Stimulated activated CD4-positive, alpha-beta T cell treated with anti-CD3 and anti-CD28 coated beads, Interleukin-12 subunit alpha, Interleukin-12 subunit beta, amount 100 ng/mL, for 48 hours (primary cell): ENCODE measurements at places on chromosomes 1 and 21.

DNA sequence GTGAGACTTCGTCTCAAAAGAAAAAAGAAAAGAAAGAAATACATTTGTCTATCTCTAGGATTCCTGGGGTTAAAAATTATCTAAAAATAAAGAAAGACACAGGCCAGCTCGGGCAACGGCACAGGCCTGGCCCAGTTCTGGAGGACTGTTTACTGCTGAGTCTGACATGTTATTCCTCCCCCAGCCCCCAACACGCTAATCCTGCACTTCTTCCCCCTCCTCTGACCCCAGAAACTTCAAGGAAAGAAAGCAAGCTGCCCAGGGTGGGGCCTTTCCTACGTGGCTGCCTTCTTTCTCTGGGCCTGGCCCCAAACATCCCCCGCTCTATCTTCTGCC lies 40.0 kb downstream of the ACOT7 start:
- DNase-seq, result no peak

DNA sequence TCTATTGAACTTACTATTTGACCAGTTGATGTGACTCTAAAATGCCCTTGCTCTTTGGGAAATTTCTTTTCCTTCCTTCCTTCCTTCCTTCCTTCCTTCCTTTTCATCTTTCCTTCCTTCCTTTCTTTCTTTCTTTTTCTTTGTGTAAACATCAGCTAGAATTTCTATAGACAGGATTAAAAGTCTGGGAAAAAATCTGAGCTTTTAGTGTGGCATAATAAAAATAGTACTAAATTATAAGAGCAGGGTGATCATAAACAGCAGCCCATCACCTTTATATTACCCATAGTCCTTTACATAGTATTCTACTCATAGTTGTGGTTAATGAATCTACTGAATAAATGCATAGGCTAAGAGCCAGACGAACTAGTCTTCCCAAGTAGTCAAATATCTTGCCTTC lies 281.0 kb upstream of the DAB1 start:
- no peak for DNase-seq

GRCh38 chr1:223765036-223765718 lies 52.8 kb downstream of the CAPN2 start:
- DNase-seq, result no peak

GRCh38 chr1:21330544-21330943 lies 40.3 kb upstream of the ECE1 start:
- DNase-seq, result no peak

- no peak for DNase-seq
These were observed 37.5 kb downstream of the ELAPOR1 start for GRCh38 chr1:109151146-109151990.

DNA sequence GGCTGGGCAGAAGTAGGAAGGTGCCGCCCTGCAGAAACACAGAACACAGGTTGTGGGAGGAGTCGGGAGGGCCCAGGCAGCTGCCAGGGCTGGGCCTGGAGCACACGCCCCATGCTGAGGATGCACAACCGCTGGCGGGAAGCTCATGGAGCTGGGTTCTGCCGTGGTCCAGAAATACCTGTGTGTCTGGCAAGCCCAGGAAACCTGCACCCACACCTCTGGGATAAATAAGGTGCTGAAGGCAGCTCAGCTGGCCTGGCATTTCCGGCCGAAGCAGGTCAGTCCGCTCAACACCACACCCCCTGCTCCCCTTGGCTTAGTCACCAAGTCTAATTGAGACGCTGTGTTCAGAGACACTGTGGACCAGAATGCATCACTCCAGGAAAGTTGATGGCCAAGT lies 32.1 kb downstream of the CTNNBIP1 start:
- DNase-seq, result no peak

DNA sequence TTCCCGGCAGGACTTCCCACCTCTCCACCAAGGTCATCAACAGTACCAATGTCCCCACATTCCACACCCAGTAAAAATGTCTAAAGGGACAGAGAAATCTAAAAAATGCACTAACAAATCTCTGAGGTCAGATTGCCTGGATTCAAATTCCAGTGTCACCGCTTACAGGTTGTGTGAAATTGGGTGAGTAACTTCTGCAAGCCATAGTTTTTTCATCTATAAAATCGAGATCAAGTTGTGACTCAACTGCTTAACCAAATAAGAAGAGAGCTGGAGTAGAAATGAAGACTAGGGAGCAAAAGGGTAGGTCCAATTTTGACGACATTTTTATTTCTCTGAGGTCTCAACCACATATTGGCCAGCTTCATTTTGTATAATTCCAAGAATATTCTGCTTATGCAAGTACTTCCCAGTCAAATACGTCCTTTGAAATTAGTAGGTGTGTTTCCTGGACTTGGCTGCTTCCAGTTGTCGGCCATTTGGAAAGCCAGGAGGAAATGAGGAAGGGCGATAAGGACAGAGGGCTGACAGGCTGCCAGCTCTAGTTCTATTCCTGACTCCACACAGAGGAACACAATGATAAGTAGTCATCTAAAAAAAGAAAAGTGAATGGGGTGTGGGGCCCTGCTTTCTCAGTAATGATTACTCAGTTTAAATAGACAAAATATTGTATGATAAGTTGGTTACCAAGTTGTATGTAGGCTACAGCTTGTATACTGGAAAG lies 57.7 kb upstream of the ZC3H11B start:
- no peak for DNase-seq

- DNase-seq, result peak; percentile 32
These were observed 708 bp downstream of the PRDM2 start for GRCh38 chr1:13700521-13701270.

DNA sequence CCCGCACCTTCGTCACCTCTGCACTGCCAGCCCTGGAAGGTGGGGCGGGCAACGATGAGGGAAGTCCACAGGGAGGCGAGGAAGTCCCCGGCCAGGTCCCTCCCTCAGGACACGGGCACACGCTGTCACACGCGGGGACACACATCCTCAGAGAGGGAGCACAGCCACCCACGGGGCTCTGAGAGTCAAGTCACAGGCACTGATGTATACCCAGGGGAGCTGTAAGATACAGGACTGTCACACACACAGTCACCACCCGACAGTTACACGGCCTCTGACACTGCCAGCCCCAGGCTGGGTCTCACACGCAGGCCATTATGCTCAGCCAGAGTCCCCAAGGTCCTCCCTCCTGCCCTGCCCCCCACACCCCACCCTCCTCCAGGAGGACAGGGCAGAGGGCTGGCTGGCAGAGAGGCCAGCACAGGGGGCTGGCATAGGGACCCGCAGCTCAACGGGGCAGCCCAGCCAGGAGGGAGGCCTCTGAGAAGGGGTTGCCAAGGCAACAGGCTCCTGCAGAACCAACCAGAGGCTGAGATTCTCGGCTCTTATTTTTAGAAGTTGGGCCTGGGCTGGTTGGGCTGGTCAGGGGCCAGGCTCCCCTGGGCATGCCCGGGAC lies 17.7 kb upstream of the ADGRB2 start:
- DNase-seq, result no peak

GRCh38 chr1:156420205-156421061 lies 51.4 kb downstream of the RHBG start:
- DNase-seq, result no peak

GRCh38 chr1:33372677-33373076 lies 51.8 kb upstream of the A3GALT2 start:
- DNase-seq, result no peak

DNA sequence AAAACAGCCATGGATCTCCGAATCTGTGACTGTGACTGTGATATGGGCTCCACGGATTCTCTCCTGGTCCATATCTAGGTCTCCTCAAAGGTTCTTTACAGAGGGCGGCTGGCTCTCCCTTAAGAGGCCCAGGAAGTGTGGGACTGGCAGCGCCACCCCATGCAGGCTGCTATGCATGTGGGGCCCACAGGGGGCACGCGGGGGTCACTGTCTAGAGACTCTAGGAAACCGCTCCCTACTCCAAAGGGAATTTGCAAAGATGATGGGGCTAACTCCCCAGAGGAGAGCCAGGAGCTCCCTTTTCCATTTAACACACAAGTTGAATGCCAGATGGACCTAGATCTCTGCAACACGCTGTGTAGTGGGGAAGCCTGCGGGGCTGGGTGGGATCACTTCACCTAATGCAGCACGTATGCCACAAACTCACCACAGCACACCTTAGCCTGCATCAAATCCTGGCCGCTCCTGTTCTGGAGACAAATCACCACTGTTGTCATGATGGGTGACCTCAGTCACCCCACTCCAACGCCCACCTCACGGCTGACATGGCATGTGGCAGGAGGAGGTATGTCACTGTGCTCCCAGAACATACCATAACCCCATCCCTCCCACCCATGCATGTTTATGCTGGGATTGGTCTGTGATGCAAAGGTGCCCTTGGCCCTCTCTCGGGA lies 61.7 kb downstream of the SLC45A1 start:
- no peak for DNase-seq

DNA sequence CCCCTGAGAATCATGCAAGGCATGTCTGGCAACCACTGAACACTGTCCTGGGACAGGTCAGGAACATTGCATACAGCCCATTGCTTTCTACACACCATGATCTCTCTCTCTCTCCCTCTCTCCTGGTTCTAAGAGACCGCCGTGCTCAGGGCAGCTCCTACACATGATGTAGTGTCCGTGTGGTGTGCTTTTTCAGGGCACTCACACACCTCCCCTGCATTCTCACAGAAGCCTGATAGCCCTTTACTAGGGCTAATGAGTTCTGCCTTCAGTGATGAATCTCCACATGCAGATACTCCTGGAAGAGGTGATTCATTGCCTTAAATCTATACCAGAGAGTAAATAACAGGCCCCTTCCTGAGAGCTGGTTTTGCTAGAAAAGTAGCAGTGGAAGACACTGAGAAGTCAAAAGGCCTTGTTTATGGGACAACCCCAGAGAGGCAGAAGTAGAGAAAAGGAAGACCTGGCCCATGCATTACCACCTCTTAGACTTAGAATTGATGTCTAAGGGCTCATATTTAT lies 7.2 kb upstream of the OLFML2B start:
- no peak for DNase-seq

- no peak for DNase-seq
These were observed at the start of gene FOXE3 for GRCh38 chr1:47415728-47416318. FOXE3 (plus strand) TSS chr1:47416285; CDS start chr1:47416316, 31 bp downstream.
